ENCODE measurements at places on chromosomes 13 and 19.

GRCh38 chr13:63901630-63902029 lies 2486.0 kb upstream of the PCDH20 start:
- no peak for DNase-seq

DNA sequence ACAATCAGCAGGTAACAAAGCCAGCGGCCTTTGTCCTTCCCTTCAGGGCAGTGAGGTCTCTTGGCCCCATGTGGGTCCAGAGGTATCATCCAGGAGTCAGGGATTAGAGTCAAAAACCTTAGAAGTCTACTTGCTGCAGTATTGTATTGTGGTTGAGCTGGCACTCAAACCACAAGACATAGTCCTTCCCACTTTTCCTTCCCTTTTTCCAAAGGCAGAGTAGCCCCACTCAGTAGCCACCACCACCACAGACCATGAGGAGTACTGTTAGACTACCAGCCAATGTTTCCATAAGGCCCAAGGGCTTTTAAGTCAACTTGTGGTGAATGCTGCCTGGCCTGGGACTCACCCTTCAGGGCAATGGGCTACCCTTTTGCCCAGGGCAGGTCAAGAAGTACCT lies 27.1 kb upstream of the CCNA1 start:
- no peak for DNase-seq

- DNase-seq: no peak
These were observed 79.5 kb downstream of the RUBCNL start for GRCh38 chr13:46307554-46307953.

GRCh38 chr19:387777-388176 lies 21.2 kb downstream of the C2CD4C start:
- DNase-seq: no peak

GRCh38 chr13:32314271-32315237 lies 609 bp downstream of the ZAR1L start:
- DNase-seq: no peak

DNA sequence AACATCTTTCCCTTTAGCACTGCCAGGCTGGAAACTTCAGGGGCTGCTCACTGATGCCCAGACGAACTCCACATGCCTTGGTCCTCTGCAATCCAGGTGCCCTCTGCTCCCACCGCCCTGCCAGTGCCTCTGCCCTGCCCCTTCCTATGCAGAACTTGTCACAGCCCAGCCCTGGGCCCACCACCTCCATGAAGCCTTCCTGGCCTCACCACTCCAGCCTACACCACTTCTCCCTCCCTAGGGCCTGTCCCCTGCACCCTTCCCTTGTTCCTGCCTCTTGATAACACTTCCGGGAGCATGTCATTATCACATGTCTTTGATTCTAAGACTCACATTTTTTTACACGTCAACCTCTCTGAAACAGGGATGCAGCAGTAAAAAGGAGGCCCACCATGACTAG lies 627.2 kb downstream of the UQCRFS1 start:
- no peak for DNase-seq

DNA sequence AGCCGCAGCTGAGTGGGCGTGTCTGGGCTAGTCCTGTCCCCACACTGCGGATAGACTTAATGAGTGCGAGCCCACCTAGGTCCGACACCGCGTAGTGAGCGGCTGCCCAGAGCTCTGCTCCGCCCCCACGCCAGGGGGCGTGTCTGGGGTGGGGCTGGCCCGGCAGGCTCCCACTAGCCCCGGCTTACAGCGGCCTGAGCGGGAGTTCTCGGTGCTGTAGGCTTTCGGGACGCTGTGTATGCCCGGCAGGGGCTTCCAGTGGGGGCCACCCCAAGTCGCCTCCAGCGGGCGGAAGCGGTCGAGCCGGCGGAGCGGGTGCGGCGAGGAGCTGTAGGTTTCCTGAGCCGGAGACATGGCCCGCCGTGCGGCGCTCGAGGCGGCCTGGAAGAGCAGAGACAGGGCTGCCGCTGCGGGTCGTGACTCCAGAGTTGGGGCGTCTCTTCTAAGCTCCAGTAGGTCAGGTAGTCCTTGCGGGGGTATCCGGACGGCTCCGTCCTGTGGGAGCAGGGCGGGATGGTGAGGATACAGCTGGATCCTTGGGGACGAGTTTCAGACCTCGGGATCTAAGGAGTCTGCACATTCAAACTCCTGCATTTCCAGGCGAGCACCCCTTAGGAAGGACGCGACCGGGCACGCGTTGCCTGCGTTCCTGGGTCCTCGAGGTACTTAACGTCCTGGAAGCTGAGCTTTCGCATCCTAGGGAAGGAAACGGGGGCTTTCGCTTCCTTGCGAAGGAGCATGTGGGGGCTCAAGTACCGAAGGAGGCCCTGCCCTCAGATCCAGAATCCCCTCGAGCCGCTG lies 1.2 kb downstream of the CGB7 start:
- peak; percentile 77 for DNase-seq

DNA sequence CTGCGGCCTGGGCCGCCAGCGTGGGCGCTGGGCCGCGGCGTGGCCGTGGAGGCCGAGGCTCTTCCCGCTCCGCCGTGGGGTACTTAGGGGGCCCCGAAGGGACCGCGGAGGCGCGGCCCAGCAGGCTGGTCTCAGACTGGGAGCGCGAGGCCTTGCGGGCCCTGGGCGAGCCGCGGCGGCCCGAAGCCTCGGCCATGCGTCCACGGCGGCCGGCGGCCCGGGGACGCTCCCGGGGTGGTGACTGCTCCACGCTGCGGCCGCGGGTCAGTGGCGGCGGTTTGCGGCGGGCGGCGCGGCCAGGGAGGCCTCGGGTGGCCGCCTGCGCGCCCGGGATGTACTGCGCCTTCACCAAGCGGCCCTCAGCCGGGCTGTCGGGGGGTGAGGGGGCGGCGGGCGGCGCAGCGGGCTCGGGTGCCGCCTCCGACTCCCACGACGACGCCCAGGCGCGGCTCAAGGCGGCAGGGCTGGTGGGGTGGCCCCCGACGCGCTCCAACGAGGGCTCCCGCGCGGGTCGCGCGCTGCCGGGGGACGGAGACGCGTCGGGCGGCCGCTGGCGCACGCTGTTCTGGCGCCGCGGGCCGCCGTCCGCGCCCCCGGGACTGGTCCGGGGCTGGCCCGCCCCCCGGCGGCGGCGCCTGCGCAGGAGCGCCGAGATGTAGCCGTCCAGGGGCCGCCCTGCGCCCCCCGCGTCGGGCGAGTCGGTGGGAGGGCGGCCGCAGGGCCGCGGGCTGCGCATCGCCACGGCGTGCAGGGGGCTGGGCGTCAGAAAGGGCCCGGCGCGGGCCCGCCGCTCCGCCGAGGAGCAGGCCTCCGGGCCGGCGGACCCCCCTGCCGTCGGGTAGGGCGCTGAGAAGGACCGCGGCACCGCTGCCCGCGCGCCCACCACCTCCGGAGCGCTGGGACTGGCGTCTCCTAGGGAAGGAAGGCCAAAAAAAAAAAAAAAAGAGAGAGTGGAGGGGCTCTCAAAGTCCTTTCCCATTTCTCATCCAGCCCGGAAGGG lies 11.7 kb downstream of the DACT3 start:
- no peak for DNase-seq

- DNase-seq: no peak
These were observed 192.8 kb downstream of the TM9SF2 start for GRCh38 chr13:99693852-99694611.

- DNase-seq: peak; percentile 42
These were observed 61.6 kb downstream of the ALOX5AP start for GRCh38 chr13:30796631-30797601.

DNA sequence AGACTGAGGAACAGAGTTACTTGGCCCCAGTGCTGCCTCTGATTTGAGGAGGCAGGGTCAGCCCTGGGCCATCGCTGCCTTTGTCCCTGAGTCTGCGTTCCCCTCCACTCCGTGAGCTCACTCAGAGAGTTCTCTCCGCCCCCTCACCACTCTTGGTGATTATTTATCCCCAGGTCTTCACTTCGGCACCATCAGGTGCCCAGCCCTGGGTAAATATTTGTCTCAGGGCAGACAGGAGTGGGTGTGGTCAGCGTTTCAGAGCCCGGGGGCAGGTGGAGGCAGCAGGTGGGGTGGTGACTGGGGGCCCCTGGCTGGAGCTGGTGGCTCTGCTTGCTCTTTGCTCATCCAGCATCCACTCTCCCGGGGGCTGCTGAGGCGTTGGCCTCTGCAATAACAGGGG lies 20.6 kb downstream of the PPP1R37 start:
- no peak for DNase-seq

- no peak for DNase-seq
These were observed 19.8 kb downstream of the SLC25A42 start for GRCh38 chr19:19083413-19084178.

GRCh38 chr13:76474356-76474755 lies 411.8 kb downstream of the KCTD12 start:
- no peak for DNase-seq

Data from activated T-cell treated with anti-CD3 and anti-CD28 coated beads, Interleukin-2, amount 50 U/mL, for 24 hours (primary cell).